ENCODE measurements at places on chromosomes 5 and 9.

- no peak for DNase-seq
These were observed 17.7 kb downstream of the BRD8 start for GRCh38 chr5:138160706-138161105.

DNA sequence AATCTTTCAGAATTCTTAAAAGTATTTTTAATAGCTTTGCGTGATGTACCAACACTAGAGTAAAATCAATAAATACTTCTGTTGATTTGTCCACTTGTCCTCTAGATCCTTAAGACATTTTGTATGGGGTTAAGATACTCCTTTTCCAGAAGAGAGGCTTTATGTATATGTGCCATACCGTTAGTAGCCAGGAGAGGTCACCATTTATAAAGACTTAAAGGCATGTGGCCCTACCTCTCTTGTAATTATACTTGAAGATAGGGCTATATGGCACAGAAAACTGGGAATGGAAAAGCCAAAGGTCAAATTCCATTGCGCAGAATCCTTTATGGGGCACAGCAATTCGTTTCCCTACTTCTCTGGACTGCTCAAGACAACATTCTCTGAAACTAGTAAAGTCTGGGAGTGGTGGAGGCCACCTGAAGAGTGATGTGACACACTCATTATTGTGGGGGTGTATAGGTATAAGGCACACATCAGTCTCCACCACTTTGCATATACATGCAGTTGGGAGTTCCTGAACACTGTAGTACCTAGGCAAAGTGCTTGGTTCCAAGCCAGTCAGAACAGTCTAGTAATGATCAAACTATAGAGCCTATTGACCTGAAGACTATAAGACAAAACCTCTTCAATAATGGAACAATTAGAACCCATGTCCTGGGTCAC, 140.1 kb upstream of the FBXL17 start:
- DNase-seq: no peak

DNA sequence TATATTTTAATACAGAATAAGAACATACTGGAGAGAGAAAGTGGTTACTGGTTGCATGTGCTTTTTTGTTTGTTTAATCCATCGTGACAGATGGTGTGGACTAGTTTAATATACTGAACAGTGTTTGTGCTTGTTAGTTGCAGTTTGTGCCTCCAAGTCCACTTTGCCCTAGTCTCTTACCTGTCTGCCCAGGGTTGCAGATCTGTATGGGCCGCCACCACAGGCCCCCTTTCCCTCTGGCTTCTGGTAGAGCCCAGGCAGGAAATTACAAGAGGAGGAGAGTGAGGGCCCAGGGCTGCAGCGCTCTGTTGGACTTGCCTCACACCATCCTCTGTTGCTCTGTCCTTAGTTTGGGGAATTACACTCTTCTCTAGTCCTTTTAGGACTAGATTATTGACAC, 166.4 kb downstream of the KDM4C start:
- DNase-seq: no peak

DNA sequence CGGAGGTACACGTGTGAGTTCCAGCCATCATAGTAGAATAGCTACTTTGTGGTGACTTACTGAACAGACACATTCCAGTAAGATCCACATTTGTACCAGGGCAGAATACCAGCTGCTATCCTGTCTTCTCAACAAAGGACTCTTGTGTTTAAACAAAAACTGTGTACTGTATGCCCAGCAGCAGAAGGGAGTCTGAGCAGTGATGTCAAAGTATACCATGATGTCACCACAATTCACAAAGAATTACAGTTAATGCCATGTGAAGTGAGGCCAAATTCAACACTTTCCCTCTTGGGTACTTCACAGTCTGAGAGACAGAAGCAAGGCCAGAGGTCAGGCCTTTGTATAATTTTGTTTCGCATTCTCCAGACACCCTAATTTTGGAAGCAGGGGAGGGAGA, 137.0 kb downstream of the ADAMTSL1 start:
- DNase-seq: no peak

- DNase-seq: no peak
These were observed 11.2 kb upstream of the GFPT2 start for GRCh38 chr5:180364306-180364856.

DNA sequence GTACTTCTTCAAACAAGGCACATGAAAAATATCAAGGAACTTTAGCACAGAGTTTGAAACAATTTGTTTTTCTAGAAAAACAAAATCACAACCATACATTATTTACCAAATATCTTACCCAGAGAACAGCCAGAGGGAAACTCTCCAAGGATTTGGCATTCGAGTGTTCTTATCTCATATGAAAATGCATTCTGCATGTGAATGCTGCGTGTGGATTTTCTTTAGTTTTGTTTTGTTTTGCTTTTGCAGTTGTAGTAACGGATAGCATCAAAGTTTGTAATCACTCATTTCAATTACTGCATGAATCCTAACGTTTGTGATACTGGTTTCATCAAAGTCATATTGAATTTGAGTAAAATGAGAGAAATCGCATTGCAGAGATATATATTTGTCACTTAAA, 28.0 kb downstream of the ADAMTSL1 start:
- no peak for DNase-seq

DNA sequence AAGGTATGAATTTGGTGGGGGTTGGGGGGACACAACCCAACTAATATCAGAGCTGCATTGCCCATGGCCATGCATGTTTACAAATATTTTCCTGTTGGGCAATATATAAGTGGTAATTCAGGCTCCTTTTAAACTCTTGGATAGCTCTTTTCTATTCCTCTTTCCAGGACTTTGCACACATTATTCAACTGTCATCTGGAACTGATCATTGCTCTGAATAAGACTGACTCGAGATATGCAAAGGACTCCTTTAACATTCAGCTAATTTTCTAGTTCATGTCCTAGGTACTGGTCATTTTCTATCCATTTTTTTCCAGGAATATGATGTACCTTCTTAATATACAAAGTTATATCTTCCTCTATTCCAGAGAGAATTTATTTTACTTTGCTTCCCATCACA, 89.5 kb upstream of the STK32A start:
- no peak for DNase-seq

GRCh38 chr9:106738109-106738508, 124.9 kb upstream of the ZNF462 start:
- DNase-seq: no peak

GRCh38 chr9:90514877-90515276, 127.7 kb downstream of the DIRAS2 start:
- DNase-seq: no peak

DNA sequence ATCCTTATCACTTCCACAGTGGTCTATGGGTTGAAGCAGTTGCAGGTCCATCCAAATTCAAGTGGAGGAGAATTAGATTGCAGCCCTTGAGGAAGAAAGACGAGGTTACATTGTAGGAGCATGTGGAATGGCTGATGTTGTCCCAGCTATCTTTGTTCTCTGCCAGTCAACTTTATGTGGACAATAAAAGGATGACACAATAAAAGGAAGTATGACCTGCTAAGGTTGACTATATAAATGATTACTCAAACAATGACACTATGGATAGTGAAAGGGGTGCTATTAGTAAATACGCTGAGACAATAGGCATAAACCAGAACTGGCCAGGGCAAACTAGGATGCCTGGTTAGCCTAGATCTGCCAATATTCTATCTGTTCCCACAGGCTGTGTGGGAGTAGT, 12.8 kb upstream of the ZNF618 start:
- DNase-seq: no peak

DNA sequence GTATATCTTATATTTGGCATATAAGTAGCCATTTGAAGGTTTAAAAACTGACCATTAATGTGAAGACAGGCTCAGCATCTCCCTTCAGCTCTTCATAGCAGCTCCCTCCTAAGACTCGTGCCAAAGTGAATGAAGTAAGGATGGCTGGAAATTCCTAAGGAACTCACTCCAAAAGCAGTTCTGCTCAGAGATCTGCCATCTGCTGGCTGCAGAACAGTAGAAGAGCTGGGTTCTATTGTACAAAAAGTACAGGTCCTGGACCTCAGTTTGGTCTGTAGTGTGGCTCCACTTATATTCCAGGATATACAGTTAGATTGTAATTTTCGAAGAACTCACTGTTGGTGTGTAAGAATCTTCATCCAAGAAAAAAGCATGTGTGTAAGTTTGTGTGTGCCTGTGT, 104.9 kb upstream of the RUSC2 start:
- no peak for DNase-seq

GRCh38 chr5:50300878-50301277, 140.2 kb downstream of the EMB start:
- DNase-seq: no peak

DNA sequence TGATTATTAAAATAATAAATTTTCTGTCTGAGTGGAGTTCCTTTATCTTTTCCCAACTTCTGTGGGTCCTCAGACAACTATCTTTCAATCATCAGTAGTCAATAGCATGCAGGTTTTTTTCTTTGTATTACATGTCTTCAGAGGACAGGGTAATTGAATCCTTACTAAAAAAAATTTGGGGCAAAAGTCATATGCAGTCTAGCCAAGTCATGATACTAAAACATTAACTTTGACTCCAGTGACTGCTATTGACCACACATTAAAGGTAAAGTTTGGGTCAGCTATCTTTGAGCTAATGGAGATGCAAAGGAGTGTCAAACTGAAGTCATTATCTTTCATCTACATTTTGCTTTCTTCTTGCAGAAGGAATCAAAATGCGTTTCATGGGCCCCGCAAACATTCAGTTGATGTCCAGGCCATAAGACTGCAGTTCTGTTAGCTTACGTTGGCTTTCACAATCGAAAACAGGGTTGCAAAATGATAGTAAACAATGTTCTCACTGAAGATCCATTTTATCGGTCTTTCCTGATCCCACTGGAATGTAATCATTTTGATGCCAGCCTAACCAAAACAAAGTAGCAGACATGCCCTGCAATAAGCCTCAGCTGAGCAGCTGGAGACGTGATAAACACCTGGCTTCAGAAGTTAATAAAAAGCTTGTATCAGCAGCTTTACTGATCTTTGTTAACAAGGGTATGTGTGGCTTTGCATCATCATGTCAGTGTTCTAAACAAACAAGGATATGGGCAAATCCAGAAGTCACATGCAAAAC, 186.1 kb upstream of the PRLR start:
- DNase-seq: no peak

GRCh38 chr5:75720882-75721281, 3.6 kb upstream of the POC5 start:
- DNase-seq: no peak

DNA sequence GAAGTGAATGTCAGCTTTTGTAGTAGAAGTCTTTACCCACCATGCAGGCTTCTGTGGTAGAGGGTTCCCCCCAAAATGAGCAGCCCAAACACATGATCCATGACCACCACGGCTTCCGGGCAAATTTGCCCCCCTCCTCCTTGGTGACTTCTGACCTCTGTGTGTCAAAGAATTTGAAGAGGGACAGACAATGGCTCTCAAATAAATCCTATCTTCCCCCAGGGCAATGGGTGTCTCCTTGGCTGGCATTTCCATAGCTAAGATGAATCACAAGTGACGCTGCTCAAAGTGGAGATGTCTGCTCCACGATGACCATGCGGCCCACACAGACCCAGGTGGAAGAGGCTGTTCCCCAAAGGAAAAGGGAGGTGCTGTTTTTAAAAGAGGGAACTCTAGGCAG, 30.2 kb upstream of the BOD1 start:
- no peak for DNase-seq

DNA sequence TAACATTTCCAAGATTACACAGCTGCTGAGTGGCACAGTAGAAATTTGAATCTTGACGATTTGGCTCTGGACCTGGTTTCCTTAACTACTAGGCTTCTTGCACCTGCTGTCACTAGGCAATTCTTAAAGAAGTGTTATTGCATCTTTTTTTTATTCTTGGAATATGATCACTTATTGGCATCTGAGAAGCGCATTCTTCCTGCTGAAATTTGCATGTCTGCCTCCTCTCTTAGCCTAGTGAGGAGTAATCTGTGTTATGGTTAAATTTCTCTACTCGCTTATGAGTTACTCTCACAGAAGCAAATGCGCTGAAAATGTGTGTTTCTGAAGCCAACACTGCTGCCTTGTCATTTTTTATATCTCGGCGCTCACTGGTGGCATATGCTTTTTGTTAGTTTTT, 89.3 kb downstream of the WDR41 start:
- no peak for DNase-seq

DNA sequence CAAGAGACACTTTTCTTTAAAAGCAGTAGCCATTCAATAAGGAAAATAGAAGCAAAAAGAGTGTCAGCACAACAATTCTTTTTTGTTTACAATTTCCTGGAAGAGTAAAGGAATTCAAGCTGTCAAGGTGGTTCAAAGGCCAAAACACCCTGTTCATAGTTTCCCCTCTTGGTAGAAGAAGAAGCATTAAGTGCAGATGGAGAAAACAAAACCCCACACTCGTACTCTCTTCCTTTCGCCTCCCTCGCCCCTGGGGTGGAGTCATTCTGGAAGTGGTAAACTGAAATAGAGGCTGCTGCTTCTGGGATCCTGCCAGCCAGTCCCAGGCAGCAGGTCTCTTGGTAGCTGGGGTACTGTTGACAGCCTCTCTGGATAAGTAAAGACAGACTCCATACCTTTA, 105.0 kb downstream of the ANKRD55 start:
- peak; percentile 53 for DNase-seq

Data from activated T-cell treated with anti-CD3 and anti-CD28 coated beads, Interleukin-2, amount 50 U/mL, for 48 hours (primary cell).